ENCODE measurements at places on chromosomes 12 and 14.
A peak's percentile ranks its signal among the peaks of the same experiment; 100 is the strongest.

GRCh38 chr14:22552001-22552826 lies 36.8 kb downstream of the DAD1 start:
- no peak for DNase-seq

- no peak for DNase-seq
Measured at GRCh38 chr12:12922978-12923377, 29.0 kb downstream of the GPRC5D start.

DNA sequence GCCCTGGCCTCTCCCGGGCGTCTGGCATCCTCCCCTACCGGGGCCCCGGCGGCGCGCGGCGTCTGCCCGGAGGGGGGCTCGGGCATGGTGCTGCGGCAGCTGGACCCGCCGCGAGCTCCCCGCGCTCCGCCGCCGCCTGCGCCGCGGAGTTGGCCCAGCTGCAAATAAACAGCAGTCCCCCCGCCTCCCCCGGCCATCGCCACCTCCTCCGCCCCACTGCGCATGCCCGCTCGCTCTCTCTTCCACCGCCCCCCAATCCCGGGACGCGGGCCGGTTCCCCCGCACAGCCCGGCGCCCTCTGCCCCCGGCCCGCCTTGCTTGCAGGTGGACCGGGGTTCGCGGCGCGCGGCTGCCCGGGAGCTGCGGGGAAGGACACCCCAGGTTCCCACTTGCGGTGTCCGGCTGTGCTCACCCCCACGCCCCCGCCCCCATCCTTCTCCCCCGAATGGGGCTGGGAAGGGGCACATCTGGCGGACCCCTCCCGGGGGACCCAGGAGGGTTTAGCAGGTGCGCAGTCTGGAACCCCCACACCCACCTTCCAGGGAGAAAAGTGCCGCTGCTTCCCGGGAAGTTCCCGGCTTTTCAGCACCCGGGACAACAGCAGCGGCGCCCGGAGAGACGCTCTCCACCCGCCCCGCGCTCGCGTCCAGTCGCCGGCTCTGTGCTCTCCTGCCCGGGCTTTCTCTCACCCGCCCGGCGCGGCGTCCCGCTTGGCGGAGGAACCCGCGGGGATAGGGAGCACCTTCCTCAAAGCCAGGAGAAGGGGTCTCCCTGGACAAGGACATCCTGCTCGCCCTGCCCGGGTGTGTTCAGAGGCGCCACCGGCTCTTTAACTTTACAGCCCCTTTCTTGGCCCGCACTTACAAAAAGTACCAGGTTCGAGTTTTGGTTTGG lies at the start of gene TMTC1:
Gene TMTC1, minus strand, starts transcription at position 170 of the 894 bp plus-strand sequence. CDS start 191 bp downstream, outside the sequence.
- no peak for DNase-seq

DNA sequence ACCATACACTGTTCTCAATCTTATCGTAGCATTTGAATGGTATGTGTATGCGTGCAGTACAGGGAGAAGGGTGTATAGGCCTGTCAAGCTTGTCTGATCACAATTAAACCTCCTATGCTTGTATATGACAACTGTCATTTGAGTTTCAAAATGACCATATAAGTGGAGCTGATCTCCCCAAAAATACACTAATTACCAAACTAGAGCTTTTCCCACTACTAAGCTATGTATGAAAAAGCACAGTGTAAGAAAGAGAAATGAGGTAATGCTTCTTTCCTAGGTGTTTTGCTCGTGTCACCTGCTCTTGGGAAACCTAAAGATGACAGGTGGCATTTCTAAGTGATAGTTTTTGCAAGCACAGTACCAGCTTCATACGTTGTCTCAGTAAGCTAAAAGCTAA lies 1.1 kb upstream of the STK38L start:
- no peak for DNase-seq

DNA sequence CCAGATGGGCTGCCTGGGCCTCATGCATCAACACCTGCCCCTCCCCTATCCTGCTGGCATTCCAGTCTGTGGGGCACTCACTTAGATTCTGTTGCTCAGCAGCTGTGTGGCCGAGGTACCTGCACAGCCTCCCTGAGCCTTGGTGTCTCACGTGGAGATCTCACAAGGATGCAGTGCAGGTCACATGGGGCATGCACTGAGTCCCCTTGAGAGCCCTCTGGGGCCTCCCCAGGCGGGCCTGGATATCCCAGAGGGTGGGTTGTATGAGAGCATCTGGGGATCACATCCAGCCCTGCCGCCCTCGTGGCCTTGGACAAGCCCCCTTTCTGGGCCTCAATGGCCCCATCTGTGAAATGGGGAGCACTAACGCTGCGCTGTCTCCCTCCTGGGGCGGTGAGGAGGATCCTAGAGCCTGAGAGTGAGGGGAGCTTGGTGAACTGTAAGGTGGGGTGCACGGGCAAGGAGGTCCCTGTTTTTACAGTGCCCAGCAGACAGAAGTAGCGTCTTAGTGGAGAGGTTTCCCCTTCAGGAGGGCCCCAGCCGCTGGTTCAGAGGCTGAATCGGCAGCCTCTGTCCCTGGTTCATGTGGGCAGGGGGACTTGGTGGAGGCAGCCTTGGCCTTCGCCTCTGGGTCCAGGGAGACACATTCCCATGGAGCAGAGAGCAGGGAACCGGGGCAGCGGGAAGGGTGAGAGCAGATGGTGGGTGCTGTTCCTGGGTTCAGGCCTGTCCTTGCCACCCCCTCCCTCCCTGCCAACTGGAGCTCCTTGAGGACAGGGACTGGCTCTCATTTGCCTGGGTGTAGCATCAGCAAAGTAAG lies 791 bp upstream of the SLC25A47 start:
- no peak for DNase-seq

GRCh38 chr12:19922717-19923116 lies 445.6 kb upstream of the PDE3A start:
- no peak for DNase-seq

GRCh38 chr12:125145196-125145595 lies 80.0 kb downstream of the AACS start:
- no peak for DNase-seq

DNA sequence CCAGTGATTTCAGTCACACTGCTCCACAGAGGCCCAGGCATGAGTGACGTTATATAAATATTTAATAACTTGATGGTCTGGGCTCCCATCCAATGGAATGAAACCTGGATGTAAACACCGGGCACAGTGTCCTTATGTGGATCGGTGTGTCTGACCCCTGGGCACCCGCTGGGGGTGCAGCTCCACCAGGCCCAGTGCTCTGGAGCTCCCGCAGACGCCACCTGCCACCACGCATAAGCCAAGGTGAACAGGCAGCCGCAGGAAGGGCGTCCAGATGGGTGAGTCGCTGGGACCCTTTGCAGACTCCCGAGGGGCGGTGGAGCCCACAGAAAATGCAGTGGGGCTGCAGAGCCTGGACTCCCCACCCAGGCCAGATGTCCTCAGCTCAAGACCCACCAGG lies 121.6 kb downstream of the SCARB1 start:
- no peak for DNase-seq

DNA sequence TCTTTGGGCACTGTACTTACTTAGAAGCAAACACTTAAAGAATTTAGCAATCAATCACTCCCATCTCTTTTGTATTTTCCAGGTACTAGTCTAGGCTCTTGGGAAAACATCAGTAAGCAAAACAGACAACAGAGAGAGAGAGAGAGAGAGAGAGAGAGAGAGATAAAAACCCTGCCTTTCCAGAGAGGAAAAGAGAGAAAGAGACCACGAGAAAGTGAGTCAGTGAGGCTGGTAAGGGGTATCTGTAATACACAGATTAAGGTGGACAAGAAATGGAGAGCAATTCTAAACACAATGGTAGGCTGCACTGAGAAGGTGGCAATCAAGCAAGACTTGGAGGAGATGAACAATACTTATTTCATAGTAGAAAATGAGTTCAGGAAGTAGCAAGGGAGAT lies 119.9 kb upstream of the OVCH1 start:
- no peak for DNase-seq

GRCh38 chr12:9925705-9926393 lies 6.3 kb downstream of the CLEC2A start:
- DNase-seq = peak; percentile 52

Measured in CD4-positive, alpha-beta T cell treated with Interleukin-4 for 4 hours (primary cell).